ENCODE measurements at places on chromosomes 7 and 10. TPM values are rescaled to one million over a fixed set of nuclear protein-coding genes. Genes with fewer than 3 reads are reported as not detected.
A peak's percentile ranks its signal among the peaks of the same experiment; 100 is the strongest.

Gene TSPAN33
- total RNA-seq = 8.1 TPM

Gene STAG3
- not detected for total RNA-seq

Gene TRIM56
- 29.6 TPM for total RNA-seq

Gene SPDYE18
- not detected for total RNA-seq

DNA sequence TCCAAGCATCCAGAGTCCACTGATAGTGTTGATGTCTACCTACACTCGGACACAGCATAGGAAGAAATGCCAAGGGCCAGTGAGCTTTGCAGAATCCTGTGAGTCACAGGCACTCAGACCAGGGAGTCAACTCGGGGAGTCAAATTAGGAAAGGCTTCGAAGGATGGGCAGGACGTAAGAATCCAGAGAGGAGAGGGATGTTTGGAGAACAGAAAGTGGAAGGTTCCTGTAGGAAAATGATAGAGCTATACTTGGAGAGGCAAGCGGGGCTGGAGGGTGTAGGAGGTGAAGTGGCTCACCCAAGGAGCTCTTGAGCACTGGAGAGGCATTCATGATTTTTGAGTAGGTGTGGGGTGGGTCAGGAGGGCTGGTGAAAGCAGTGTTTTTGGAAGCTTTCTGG is 3.0 kb downstream of the ZYX start:
- H3K27ac ChIP-seq = peak overlapping the region; percentile 97
- peaks cover 52% of the 10 kb centered on the region for H3K36me3 ChIP-seq
- H3K4me1 ChIP-seq = peaks cover 24% of the 10 kb centered on the region
- peak; percentile 75 for DNase-seq

DNA sequence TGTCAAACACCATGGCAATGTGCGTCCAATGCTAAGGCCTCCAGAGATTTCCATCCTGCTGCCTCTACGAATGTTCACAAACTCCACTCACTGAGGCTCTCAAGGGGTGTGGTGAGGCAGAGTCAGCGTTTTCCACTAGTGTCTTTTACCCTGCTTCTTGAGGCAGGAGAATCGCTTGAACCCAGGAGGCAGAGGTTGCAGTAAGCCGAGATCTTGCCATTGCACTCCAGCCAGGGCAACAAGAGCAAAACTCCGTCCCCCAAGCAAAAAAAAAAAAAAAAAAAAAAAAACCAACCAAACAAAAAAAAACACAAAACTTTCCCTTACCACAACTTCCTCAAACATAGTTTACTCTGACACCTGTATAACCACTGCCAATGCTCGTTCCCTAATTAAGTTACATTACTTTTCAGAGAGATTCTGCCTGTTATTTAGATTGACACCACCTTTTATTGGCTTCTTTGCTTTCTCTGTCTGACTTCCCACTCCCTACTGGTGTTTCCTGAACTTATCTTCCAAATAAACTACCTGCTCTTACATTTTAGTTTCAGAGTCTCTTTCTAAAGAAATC is 102.1 kb upstream of the ZNF746 start:
- no peaks in the 10 kb centered on the region for H3K4me1 ChIP-seq
- no peak overlapping the region for H3K27ac ChIP-seq
- peaks cover 22% of the 10 kb centered on the region for H3K36me3 ChIP-seq
- no peaks in the 10 kb centered on the region for H3K27me3 ChIP-seq
- peak; percentile 24 for DNase-seq
- no peak overlapping the region for H3K4me3 ChIP-seq

DNA sequence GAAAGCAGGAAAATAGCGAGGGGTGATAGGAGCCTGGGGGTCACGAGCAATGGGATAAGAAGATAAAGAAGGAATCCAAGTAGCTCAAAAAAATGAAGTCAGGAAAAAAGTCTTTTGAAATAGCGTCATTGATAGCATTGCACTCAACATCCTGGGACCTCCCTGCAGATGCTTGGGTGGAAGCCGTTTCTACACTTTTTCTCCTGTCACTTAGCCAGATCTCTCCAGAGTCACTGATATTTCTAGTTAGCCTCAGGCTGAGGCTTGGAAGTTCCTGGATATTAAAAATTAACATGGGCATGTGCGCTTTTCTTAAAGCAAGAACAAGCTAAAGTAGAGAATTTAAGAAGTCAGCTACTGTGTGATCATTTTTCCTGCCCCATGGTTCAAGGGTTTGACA is 39.5 kb upstream of the CHST15 start:
- H3K4me3 ChIP-seq = no peak overlapping the region
- no peaks in the 10 kb centered on the region for H3K27me3 ChIP-seq
- no peak overlapping the region for H3K27ac ChIP-seq
